ENCODE measurements at places on chromosomes 4 and X.

DNA sequence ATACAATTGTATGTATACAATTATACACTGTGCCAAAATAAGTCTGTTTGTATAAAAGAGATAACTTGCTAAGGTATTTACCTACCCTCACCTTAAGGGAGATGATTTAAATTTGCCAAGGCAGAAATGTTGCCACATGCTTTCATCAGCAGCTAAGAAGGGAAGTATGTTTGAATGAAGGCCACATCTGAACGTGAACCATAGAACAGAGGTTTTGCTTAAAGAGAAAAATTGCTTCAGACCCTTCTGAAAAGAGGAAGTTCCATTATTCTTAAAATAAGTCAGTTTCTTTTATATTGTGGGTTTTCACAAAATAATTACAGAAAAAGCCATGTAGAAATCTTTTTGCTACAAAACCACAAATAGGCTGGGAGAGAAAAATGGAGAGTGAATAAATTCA lies 621.5 kb upstream of the HTR2C start:
- DNase-seq = no peak

GRCh38 chr4:128560754-128561495 lies 248.6 kb upstream of the JADE1 start:
- DNase-seq = no peak

GRCh38 chr4:125187226-125188176 lies 127.3 kb upstream of the FAT4 start:
- DNase-seq = no peak

- DNase-seq = peak; percentile 15
Observed at GRCh38 chrX:133005042-133005441, 46.6 kb upstream of the HS6ST2 start.

- no peak for DNase-seq
Observed at GRCh38 chrX:48736878-48737212, 24.7 kb upstream of the GLOD5 start.

- no peak for DNase-seq
Observed at GRCh38 chrX:49892542-49892941, 13.3 kb downstream of the USP27X start.
